ENCODE measurements at places on chromosomes 5 and 9. TPM values are rescaled to one million over a fixed set of nuclear protein-coding genes. Genes with fewer than 3 reads are reported as not detected.

Gene KCNV2
- 0.12 TPM for polyA plus RNA-seq

Gene OLFM1
- polyA plus RNA-seq, result 5.8 TPM

Gene TLX3
- not detected for polyA plus RNA-seq

Gene ADGRD2
- polyA plus RNA-seq, result not detected

GRCh38 chr5:98397081-98397480 is 376.4 kb upstream of the RGMB start:
- no peak for DNase-seq

GRCh38 chr5:172952034-172952511 is 7.2 kb upstream of the RPL26L1 start:
- no peak for DNase-seq

GRCh38 chr5:146399481-146399880 is 47.7 kb upstream of the TCERG1 start:
- DNase-seq, result no peak

DNA sequence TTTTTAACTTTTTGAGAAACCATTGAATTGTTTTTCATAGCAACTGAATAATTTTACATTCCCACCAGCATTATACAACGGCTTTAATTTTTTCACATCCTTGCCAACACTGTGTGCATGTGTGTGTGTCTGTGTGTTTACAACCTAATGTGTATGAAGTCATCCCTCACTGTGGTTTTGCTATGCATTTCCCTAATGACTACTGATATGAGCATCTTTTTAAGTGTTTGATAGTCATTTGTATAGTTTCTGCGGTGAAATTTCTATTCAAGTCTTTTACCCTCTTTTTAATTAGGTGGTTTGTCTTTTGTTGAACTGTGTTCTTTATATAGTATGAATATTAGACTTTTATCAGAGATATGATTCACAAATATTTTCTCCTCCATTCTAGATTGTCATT is 263.1 kb upstream of the COX7C start:
- DNase-seq, result no peak

GRCh38 chr5:113255105-113255504 is 179.7 kb downstream of the TSSK1B start:
- no peak for DNase-seq

GRCh38 chr9:6926436-6926835 is 168.7 kb downstream of the KDM4C start:
- DNase-seq, result no peak

GRCh38 chr5:133907075-133907474 is 61.4 kb downstream of the C5orf15 start:
- no peak for DNase-seq

- no peak for DNase-seq
These were observed 13.6 kb downstream of the CDC42SE2 start for GRCh38 chr5:131277447-131277846.

DNA sequence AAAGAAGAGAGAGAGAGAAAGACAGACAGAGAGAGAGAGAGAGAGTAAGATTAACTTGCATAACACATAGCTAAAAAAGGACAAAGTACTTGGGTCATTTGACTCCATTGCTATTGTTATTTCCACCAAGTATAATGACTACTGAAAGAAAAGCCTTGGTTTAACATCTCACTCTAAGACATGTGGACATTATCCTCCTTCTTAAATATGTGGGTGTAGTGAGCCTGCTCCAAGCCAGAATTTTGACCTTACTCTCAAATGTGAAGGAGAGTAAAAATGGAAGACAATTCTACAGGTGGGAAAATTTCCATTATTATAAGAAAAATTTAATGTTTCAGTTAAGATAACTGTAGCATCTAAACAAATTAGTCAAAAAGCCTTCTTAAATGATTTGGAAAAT is 8.5 kb upstream of the MARCOL start:
- no peak for DNase-seq

GRCh38 chr5:318341-318897 is 3.1 kb upstream of the AHRR start:
- DNase-seq, result no peak

GRCh38 chr9:130172858-130173665 is 858 bp downstream of the NCS1 start:
- DNase-seq, result no peak

- DNase-seq, result no peak
These were observed 108.9 kb upstream of the SPRY4 start for GRCh38 chr5:142433526-142434321.

DNA sequence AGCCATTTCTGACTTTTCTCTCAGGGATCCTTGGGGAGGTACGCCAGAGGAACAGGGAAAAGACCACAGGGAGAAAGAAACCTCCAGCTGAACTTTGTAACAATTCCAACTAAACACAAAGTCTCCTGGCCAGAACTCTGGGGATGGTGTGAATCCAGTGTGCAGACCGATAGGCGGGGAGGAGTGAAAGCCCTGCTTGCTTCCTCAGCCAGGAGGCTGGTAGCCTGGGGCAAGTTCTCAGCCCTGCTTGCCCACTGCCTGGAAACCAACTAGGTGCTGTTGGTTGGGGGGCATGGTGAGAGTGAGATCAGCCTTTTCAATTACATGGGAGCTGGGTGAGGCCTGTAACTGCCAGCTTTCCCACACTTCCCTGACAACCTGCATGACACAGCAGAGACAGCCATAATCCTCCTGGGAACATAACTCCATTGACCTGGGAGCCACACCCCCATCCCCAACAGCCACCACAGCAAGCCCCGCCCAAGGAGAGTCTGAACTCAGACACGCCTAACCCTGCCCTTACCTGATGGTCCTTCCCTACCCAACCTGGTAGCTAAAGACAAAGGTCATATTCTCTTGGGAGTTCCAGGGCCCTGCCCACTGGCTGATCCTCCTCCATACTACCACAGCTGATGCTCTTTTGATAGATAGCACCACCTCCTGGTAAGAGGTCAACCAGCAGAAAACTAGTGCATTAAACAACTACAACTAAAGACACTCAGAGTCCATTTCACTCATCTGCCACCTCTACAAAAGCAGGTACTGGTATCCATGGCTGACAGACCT is 100.1 kb upstream of the TNFAIP8 start:
- no peak for DNase-seq

Data from hindlimb muscle (tissue), 1 donor.